ENCODE measurements at places on chromosomes 16 and 17. TPM values are rescaled to one million over a fixed set of nuclear protein-coding genes. Genes with fewer than 3 reads are reported as not detected.

GRCh38 chr16:2238150-2238837 lies 2.0 kb downstream of the DNASE1L2 start:
- no peak for DNase-seq

DNA sequence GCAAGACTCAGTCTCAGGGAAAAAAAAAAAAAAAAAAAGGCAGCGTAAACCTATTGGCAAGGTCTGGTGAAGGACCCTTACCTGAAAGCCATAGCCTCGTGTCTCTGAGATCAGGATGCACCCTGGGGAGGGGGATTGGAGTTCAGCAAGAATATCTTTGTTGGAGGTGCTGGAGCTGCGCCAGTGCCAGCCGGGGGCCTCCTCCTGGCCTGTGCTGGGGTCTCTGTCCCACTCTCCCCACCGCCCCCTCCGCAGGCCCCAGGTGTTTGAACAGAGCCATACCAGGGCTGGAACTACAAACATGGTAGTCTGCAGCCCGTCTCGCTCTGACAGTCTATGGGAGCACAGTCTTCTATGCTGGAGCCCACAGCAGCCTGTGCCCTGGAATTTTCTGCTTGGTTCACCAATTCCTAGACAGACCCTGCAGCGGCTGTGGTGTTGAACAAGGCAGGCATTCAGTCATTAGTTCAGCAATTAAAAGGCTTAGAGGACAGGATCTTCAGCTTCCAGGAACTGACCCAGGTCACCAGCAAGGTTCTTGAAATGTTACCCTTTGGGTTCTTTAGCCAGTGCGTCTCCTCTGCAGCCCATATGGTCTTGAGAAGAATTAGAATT lies 42.2 kb upstream of the KIFC3 start:
- DNase-seq = no peak

GRCh38 chr17:326010-326621 lies 26.5 kb downstream of the RPH3AL start:
- DNase-seq = no peak

DNA sequence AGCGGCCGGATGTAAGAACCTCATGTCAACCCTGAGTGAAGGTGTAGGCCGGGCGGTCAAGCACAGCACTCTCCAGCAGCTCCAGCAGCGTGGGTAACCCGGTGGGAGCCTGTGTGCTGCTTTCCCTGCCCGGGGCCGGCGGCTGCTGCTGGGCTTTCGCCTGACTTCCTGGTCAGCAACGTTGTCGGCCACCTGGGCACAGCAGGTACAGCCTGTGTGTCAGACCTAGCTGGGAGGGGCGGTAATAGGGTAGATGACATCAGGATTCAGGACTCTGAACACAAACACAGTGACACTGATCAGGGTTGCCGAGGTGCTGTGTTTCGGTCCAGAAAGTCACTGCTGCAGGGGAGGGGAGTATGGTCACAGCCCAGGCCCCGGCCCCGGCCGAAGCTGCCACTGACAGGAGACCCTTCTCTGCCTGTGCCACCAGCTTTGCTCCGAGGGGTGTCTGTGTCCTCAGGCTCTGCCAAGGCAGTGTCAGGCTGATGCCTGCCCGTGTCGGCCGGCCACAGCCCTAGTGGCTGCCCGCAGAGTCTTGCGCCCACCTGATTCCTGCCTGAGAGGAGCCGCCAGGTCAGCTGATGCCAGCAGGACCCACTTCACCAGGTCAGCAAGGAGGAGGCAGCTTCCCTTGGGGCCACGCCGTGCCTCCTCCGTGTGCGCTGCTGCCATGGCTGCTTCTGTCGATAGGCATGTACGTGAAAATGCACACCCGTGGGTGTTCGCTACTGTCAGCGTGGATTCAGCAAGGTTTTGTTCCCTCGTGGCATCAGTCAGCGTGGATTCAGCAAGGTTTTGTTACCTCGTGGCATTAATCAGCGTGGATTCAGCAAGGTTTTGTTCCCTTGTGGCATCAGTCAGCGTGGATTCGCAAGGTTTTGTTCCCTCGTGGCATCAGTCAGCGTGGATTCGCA lies 9.2 kb downstream of the RAB40C start:
- no peak for DNase-seq

DNA sequence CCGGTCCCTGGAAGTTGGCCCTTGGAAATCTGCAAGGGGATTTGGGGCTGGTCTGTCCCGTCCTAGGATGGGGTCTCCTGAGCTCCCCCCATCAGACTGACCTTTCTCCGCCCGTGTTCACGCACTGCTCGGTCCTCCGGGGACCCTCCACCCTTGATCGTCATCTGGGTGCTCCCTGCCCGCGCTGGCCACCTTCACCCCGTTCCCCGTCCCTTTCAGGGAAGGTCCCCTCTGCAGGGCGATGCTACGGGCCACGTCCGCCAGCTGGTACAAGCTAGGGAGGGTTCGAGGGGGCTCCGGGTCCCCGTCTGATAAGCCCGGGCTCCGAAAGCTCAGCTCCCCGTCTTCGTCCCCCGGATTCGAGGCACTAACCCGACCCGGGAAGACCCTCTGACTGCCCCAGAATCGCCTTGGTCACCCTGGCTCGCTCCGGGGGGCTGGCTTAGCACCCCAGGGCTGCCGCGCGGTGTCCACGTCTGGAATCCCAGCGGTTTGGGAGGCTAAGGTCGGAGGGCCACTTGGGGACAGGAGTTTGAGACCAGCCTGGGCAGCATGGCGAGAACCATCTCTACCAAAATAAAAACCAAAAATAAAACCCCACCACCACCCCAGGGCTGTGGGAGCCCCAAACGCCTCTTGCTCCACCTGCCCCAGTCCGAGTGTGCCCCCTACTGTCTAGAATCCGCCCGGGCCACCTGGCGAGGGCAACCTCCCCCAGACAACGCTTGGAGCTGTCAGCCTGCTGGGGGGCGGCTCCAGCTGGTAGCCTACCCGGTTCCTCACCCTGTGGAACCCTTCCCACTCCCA lies 1.1 kb upstream of the SLC43A2 start:
- DNase-seq = peak; percentile 62

DNA sequence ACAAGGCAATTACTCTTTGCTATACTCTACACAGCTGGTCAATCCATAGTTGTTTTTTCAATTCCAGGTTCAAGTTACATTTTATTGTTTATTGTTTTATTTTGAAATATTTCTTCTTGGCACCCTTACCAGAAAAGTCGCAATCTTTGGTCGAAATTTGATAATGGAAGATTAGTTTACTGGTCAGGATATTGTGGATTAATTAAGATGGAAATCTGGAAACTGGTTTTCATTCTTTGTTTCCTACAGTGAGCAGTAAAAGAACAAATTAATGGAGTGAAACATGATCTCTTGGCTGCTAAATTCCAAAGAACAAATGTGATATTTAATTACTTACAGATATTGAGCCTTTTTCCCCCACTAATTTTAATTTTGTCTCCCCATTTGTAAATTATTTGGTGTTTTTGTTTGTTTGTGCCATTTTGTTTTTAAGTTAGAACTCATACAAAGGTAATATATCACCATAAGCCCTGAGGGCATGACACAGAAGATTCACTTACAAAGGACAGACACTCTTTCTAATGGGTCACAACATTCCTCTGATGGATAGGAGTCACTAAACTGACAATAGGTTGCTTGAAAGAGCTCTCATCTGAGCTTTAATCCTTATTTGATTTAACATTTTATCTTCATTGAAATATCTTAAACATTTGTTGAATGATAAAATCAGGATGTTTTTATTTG lies 700.2 kb downstream of the KCNJ2 start:
- no peak for DNase-seq

DNA sequence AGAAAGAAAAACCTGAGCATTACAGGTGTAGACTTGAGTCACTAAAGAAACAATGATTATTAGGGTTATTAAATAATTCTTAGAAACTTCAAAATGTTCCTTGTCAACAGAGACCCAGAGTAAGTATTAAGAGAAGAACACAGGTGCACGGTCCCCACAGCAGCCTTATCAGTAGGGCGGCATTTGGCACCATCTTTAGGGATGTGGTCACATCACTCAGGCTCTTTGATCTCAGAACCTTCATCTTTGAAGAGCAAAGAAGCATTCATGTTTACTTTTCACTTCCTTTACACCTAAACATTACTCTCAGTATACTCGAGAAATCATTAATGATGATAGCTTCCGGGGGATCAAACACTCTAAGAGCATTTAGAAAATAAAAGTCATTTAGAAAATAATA lies 928.7 kb downstream of the KCNJ2 start:
- DNase-seq = no peak

GRCh38 chr16:73124097-73124652 lies 76.2 kb upstream of the ZFHX3 start:
- no peak for DNase-seq

DNA sequence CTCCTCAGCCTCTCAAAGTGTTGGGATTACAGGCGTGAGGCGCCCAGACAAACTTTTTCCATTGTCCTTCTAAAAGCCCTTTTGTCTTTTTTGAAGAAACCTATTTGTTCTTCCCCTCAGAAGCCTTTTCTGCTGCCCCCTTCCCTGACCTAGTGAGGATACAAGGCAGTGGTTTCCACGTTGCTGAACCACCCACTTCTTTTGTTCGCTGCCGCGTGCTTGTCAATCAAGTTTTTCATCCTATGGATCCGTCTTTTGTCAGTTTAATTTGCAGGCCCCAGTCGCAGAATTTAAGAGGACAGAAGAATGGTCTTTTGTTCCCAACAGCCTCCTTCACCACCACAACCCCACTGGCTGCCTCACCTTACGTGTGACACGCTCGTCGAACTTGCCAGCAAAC lies 20.2 kb upstream of the GNG13 start:
- DNase-seq = no peak

- no peak for DNase-seq
Observed at GRCh38 chr17:22514315-22514714, 822.0 kb downstream of the KCNJ18 start.

GRCh38 chr17:3479988-3480387 lies 4.2 kb downstream of the ASPA start:
- no peak for DNase-seq

- DNase-seq = no peak
Observed at GRCh38 chr17:53137869-53138268, 684.9 kb upstream of the KIF2B start.

DNA sequence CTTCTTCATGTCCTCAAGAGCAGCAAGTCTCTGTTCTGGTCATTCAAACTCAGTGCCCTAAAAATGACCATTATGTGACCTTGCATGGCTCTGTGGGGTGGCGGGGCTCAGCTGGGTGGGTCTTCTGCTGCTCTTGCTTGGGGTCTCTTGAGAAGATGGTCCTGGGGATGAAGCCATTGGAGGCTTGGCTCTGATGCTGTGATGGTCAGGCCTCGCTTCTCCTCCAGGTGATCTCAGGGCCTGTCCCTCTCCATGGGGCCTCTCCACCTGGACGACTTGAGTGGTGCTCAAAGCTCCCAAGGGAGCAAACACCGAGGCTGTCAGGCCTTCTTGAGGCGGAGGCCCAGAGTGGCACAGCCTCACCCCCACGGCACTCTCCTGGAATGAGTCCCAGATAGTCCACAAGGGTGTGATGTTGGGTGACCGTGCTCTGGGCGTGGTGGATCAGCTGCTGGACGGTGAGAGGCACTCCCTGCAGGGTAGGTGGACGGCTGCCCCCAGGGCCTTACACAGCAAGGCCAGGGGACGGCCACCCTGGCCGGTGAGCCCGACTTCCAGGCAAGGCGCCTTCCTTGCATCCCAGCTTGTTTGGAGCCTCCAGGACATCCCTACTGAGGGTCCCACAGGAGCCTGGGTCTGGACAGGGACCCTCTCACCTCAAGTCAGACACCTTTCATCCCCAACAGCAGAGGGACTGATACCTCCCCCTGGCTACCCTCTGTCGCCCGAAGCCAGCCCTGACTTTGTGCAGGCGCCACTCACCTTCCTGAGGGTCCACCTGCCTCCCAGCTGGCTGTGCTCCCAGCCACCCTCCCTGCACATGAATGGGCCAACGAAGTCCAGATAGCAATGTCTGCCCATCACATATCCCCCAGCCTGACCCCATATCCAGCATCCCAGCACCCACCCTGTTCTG lies 48.7 kb downstream of the USP22 start:
- no peak for DNase-seq

- DNase-seq = no peak
Observed at GRCh38 chr16:1536601-1537000, 3.1 kb downstream of the TMEM204 start.

GRCh38 chr17:69470702-69471101 lies 56.2 kb downstream of the MAP2K6 start:
- DNase-seq = no peak

DNA sequence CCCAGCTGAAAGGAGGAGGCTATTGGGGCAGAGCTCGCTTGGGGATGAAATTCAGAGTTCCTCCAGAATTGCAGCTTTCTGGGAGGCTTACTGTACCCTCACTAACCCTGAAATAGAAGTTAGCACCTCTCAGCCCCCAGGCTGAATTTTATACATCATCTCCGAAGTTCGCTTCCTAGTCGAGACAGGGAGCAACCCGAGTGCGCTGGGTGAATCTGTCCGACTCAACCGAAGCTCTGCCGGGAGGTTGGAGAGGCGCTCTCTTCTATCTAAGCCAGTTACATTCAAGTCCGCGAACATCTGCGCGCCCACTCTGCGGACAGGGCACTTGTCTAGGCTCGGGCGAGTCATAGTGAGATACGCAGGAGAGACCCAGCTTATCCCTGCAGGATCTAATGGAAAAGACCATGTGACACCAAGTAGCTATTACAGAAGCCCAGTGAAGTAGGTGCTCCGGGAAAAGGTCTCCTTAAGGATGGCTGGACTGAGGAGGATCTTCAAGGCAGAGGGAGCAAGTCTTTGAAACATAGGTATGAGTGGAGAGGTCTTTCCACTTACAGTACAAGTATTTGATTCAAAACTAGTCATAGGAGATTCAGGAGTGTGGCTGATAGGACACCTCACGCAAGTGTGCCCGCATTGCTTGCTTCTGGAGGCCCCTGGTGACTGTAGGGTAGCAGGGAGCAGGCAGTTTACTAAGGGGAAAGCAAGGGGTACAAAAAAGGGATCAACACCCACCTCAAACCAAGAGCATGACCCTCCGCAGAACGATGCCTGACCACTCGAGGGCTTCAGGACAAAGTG lies 646 bp upstream of the HES7 start:
- DNase-seq = no peak

DNA sequence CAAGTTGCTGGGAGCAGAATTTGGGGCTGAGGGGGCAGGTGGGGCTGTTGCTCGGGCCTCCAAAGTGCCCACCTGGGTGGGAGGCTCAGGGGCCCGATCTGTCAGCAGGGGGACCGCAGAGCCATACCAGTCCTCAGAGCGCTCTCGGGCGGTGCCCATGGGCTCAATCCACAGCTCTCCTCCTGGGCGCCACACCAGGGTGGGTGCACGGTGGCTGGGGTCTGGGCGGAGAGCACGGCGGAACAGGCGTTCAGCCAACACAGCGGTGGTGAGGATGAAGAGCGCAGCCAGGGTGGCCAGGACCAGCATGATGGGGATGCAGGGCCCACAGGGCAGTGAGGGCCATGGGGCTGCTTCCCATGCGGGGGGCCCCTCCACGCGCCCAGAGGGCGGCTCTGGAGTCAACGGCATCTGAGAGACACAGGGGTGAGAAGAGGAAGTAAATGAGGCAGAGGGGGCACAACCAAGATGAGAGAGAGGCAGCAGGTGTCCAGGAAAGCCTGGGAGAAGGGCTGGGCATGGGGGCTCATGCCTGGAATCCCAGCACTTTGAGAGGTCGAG lies 1.2 kb downstream of the C16orf54 start:
- no peak for DNase-seq

- no peak for DNase-seq
Observed at GRCh38 chr16:87847785-87848675, 21.3 kb downstream of the SLC7A5 start.

GRCh38 chr16:81136390-81137335 lies 40.5 kb upstream of the GCSH start:
- no peak for DNase-seq

USH1G gene
- total RNA-seq = not detected

KIF2B gene
- not detected for total RNA-seq

CD300LB gene
- total RNA-seq = 0.11 TPM

OTOP3 gene
- total RNA-seq = not detected

SSTR5 gene
- total RNA-seq = not detected

TNP2 gene
- total RNA-seq = not detected

NHLRC4 gene
- total RNA-seq = 0.55 TPM
